Cerebellar nuclear complex (tissue), 1 donor: ENCODE measurements at places on chromosomes 4 and X.

GRCh38 chrX:153772316-153773217 is 8.3 kb upstream of the SRPK3 start:
- DNase-seq: no peak

GRCh38 chr4:54942721-54943120 is 182.7 kb downstream of the KDR start:
- DNase-seq: no peak

- no peak for DNase-seq
Measured at GRCh38 chrX:72107841-72108595, 23.7 kb downstream of the RTL5 start.

- no peak for DNase-seq
Measured at GRCh38 chr4:106287353-106287969, 28.5 kb downstream of the TBCK start.
